KBM-7 (cell line): ENCODE measurements at places on chromosomes 4 and X.

- DNase-seq: peak; percentile 10
Observed at GRCh38 chrX:107484002-107484726, 34.7 kb downstream of the FRMPD3 start.

GRCh38 chr4:68576272-68577125 lies at the start of gene UGT2B17:
Gene UGT2B17, minus strand, starts transcription at chr4:68576322. Its CDS starts 7,838 bp downstream, at chr4:68568484.
- no peak for DNase-seq

GRCh38 chrX:19630228-19630627 lies 114.9 kb upstream of the MAP3K15 start:
- peak; percentile 14 for DNase-seq

DNA sequence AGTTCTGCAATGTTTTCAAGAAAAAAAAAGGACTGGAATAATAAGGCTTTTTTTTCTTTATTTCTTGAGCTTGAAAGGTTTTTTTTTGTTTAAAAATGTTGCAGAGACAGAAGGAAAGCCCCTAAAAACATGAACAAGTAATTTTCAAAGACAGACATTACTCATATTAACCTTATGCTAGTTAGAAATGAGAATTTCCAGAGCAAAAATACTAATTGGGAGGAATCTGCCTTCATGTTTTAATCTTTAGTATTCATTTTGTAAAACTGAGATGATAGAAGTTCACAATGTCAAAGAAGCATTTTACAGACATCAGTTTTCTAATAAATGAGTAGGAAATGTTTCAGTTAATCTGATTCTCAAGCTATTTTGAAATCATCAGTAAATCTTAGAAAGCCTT lies 1805.3 kb downstream of the PCDH7 start:
- DNase-seq: no peak

GRCh38 chr4:152256996-152257395 lies 278.9 kb downstream of the FBXW7 start:
- DNase-seq: no peak

GRCh38 chr4:100651499-100652175 lies 133.8 kb upstream of the EMCN start:
- DNase-seq: no peak

GRCh38 chr4:159212675-159213293 lies 109.9 kb downstream of the RAPGEF2 start:
- no peak for DNase-seq

GRCh38 chr4:93475730-93476129 lies 352.8 kb upstream of the ATOH1 start:
- DNase-seq: no peak

DNA sequence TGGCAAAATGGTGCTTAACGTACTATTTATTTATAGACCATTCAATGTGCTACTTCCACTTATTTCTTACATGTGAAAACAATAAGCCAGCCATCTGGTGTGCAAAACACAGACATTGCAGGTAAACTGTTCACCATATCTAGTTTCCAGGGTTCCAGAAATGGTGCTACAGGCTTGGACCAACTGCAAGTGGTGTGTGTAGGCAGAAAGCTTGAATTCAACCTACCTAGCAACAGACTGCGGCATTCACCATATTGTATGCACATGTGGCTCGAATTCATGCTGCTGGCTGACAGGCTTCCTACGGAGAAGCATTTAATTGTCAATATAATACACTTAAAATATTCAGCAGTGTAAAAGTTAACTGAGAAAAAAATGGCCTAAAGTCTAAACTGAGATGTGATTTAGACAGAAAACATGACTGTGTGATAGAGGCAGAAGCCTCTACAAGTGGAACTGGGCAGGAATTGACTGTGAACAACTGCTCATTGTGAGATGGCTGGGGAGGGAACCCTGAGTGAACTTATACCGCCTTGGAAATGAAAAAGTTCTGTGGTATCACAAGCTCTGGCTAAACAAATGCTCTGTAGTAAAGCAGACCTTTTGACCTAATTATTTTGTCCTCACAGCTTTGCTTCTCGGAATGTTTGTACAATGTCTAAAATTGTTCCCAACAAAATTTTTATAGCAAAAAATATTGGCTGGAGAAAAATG lies 434.7 kb downstream of the GRIA2 start:
- DNase-seq: no peak

- DNase-seq: no peak
Observed at GRCh38 chr4:86118711-86119110, 241.1 kb downstream of the MAPK10 start.

DNA sequence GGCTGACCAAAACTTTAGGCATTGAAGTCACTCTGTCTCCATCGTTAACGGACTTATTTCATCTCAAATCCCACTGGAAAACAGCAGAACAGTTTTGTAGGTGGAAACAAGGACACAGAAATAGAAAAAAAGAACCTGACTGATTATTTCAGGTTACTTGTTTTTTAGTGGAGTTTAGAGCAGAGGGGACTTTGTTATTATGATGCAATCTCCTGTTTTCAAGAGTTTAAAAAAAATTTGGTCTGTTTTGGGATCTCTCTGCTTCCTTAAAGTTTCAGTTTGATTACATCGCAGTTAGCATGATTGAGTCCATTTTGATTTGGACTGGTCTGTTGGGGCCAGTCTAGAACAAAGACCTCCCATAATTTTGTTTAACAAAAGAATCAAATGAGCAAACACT lies 13.6 kb downstream of the PROM1 start:
- DNase-seq: no peak

- no peak for DNase-seq
Observed at GRCh38 chr4:11166034-11166433, 262.7 kb downstream of the HS3ST1 start.

GRCh38 chrX:3811331-3812311 lies 98.2 kb upstream of the PRKX start:
- DNase-seq: peak; percentile 62

- no peak for DNase-seq
Observed at GRCh38 chr4:2663275-2663674, 92.9 kb downstream of the TNIP2 start.

GRCh38 chrX:10047631-10048030 lies 80.5 kb downstream of the CLDN34 start:
- DNase-seq: no peak

GRCh38 chrX:6440648-6441047 lies 94.3 kb downstream of the VCX3A start:
- DNase-seq: no peak

- DNase-seq: no peak
Observed at GRCh38 chr4:186167605-186168004, 23.8 kb upstream of the CYP4V2 start.

- no peak for DNase-seq
Observed at GRCh38 chr4:80538276-80538926, 202.9 kb downstream of the CFAP299 start.

DNA sequence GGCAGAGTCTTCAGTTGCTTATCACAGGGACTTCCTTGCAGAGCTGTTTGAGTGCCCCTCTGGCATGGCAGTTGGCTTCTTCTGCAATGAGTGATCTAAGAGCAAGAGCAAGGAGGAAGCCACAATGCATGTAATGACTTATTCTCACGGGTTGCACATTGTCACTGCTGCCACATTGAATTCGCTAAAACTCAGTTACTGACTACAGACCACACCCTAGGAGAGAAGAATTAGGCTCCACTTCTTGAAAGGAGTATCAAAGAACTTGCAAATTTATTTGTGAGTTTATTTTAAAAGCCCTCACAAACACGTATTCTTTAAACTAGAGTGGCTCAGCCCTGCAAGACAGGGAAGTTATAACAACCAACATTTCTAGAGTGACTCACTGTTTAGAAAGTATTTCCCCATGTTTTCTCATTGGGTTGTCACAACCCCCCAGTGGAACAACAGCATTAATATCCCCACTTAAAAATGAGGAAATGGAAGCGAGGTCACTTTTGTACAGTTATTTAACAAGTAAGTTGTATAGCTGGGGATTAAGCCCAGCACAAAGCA lies 32.4 kb upstream of the RBPJ start:
- DNase-seq: peak; percentile 90

- peak; percentile 40 for DNase-seq
Observed at GRCh38 chr4:179372746-179373145, 1930.5 kb upstream of the AGA start.

GRCh38 chrX:148872161-148872535 lies 371.7 kb downstream of the AFF2 start:
- DNase-seq: no peak

DNA sequence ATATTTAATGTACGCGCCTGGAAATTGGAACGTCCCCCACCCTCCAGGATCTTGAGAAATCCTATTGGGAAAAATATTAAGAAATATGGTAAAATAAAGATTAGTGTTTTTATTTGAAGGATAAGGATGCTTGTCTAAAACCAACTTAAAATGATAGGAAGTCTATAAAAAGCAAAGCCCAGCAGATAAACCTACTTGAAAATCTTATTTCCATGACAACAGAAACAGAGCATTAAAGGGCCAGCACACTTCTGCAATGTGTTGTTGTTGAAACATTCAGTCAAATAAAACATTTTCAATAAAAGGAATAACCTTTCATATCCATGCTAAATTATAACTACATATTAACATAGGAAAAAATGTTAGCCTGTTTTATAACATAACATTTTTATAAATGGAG lies 29.3 kb upstream of the GPM6A start:
- no peak for DNase-seq

DNA sequence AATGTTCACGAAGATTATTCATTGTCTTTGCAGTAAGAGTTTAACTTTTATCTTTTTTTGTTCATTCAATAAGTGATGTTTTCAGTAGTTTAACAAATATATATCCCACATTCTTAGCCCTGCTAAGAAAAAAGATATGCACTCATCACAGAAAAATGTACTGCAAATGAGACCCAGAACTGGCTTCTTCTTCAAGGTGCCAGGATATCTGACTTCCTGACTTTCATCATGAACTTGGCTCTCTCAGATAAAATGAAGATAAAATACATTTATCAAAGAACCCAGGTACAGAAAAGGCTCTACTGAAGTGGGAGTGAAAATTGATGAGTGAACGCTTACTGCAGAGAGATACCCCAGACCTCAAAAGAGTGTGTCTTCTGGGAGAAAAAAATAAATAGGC lies 177.8 kb upstream of the DKK2 start:
- DNase-seq: no peak

GRCh38 chr4:139763672-139764071 lies 98.1 kb downstream of the MGST2 start:
- DNase-seq: peak; percentile 79

DNA sequence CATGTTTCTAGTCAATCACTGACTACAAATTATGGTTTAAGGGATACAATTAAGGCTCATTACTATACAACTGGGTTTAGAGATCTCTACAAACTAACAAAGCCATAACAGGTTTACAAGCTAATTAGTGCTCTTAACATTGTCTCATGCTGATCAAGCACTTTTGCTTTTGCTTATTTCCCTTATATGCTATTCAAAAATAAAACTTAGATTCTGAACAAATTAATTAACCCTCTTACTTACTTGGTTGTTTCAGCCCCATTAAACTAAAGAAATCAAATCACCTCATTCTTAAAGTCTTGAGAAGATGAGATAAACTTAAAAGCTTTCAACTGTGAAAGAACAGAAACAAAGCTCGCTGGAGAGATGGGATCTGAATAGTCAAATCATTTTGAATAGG lies 2024.5 kb upstream of the ADGRL3 start:
- DNase-seq: no peak

- no peak for DNase-seq
Observed at GRCh38 chr4:136329042-136329662, 1203.1 kb downstream of the PCDH18 start.

GRCh38 chr4:6116696-6117285 lies 83.6 kb downstream of the JAKMIP1 start:
- DNase-seq: no peak

- no peak for DNase-seq
Observed at GRCh38 chrX:109357706-109358105, 124.2 kb downstream of the GUCY2F start.

- no peak for DNase-seq
Observed at GRCh38 chr4:110508827-110509710, 33.1 kb downstream of the ENPEP start.

DNA sequence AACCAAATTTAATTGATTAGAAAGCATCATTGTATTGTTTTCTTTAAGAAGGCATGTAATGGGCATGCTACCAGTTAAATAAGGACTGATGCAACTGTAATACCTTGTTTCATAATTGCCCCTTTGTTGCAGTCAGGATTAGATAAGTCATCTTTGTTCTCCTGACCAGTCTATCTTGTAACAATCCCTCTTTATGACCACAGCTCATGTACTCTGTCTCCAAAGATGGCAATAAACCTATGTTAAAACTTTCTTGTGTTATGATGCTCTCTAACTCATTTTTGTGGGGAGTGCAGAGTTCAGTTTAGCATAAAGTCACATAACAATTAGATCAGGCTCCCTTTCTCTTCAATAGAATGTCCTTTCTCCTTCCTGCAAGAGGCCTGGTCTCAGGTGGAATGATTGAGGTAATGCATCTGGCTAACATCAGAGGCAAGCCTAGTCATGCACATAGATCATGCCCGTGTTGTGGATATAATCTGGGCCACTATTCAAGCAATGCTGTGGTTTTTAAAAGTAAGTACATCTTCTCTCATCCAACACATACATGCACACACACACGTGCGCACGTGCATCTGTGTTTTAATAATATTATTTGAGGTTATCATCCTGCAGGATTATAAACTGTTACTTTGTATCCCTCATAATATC lies 45.6 kb downstream of the TMEM154 start:
- DNase-seq: no peak

- DNase-seq: no peak
Observed at GRCh38 chr4:83358410-83358809, 23.8 kb upstream of the HPSE start.

- DNase-seq: no peak
Observed at GRCh38 chr4:123812066-123812390, 415.4 kb downstream of the SPRY1 start.

- DNase-seq: no peak
Observed at GRCh38 chr4:172654457-172654856, 514.2 kb upstream of the GALNT7 start.

DNA sequence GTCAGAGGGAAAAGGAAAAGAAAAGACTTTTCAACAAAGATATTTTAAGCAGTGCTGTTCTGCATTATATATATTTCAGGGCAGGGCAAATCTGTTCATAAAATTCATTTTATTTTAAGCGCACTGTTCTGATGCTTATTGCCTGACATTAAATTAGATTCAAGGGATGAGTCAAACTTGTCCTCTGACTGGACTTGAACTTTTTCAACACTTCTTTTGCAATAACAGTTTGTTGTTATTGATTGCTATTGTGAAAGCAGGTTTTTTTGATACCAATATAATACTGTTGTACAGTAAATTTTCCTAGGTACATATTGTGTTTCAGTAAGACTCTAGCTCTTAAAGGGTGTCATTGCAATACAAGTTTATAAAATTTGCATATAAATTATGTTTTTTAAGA lies 481.3 kb downstream of the NAF1 start:
- DNase-seq: no peak

DNA sequence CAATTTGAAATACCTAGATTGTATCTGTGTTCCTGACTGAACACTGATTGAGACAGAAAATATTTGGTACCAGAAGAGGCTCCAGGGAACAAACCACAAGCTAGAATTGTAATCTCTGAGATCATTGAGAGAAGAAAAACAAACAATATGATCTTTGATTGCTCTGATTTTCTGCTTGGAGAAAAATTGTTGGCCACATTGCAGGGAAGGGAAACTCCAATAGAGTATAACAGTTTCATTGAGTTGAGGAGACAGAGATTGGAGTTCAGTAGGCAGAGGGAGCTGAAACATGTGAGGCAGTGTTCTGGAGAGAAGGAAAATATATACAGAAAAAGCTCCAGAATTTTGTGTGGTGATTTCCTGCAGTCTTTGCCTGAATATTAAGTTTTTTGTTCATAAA lies 158.2 kb downstream of the C4orf33 start:
- DNase-seq: no peak

GRCh38 chrX:56798866-56799758 lies 70.1 kb downstream of the NBDY start:
- peak; percentile 27 for DNase-seq

GRCh38 chrX:16212024-16212423 lies 44.7 kb downstream of the MAGEB17 start:
- DNase-seq: no peak

GRCh38 chr4:174334628-174335027 lies 50.9 kb downstream of the CEP44 start:
- no peak for DNase-seq
